Activated naive CD4-positive, alpha-beta T cell (primary cell): ENCODE measurements at places on chromosomes 3 and 15.

GRCh38 chr3:116331380-116331779 lies 113.9 kb downstream of the LSAMP start:
- no peak for DNase-seq

- DNase-seq = no peak
These were observed 39.2 kb downstream of the SEMA3G start for GRCh38 chr3:52405601-52406110.

DNA sequence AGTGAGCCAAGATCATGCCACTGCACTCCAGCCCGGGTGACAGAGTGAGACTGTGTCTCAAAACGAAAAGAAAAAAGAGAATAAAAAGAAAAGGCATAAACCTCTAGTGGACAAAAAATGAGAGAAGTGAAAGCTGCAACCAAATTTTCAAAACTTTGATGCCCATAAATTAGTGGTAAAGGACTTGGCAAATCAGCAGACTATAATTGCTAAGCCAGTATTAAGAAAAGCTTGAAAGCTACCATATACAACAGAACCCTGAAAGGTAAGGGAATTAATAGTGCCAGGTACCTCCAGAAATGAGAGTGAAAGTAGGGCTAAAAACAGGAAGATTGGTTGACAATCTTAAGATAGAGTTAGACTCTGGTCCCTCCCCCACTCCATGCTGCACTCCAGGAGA lies 32.9 kb upstream of the SLC22A13 start:
- no peak for DNase-seq

DNA sequence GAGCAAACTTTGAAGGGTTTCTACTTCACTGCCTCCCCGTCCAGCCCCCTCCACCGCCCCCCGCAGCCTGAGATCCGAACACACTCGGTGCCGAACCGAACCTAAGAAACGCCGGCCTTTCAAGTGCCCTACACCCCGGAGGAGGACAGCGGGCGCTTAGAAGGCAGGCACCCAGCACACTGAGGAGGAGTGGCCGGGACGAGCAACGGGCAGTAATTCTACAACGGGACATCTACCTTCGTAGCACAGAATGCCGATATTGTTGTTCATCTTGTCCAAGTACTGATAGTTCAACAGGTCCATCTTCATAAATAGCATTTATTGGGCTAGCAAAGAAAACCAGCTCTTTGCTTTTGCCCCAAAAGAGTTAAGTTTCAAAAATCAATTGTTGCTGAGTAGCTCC lies 513 bp downstream of the VGLL4 start:
- DNase-seq = peak; percentile 28

DNA sequence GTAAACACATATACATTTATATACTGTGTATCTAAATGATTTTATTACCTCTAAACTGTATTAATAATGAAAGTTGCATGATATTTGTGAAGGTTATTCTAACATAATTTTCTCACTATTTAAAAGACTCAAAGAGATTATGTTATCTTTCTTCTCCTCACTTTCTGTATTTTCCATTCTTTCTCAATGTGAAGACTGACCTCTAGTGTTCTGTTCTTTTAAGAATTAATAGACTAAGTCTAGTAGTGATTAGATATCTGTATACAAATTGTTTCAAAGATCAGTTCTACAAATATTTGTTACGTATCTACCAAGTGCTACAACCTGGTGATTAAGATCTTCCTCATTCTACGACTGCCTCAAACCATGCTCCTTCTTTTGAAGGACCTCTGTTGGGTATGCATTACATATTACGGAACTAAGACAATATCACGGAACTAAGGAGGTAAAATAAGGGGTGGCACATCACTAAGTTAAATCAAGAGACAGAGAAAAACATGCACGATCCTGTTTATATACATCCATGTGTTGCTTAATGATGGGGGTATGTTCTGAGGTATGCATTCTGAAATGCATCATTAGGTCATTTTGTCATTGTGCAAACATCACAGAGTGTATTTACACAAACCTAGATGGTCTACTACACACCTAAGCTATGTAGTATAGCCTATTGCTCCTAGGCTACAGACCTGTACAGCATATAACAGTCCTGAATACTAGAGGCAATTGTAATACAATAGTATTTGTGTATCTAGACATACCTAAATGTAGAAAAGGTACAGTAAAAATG lies 161.5 kb upstream of the KBTBD8 start:
- no peak for DNase-seq

DNA sequence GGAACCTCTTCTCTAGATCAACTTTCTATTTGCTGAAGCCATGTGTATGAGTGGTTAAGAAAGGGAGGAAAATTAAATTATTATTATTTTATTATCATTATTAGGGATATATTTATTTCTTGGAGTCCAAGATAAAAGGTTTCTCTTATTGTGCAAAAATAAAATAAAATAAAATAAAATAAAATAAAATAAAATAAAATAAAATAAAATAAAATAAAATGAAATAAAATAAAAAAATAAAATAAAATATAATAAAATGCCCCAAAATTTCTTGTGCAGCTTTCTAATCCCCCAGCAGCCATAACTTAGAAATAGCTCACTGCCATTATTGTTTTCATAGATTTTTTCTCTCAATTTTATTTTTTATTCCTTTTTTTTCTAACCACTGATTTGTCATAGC lies 526.8 kb downstream of the VGLL3 start:
- DNase-seq = no peak

- no peak for DNase-seq
These were observed 51.0 kb upstream of the MYZAP start for GRCh38 chr15:57540736-57541135.

DNA sequence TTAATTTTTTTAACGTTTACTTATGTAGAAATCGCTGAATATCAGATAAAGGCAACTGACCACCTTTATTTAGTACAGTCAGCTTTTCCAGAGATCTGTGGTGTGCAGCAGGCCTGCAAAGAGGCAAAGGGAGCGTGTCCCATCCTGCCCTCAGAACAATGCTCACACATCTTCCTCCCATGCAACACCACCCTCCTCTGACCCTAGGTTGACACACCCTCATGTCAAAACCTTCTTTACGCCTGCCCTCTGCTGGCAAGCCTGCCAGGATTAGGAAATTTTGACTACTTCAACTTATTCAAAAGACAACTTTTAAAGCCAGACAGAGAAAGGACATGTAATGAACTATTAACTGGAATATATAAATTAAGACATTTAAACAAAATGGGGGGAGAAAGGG lies 513.7 kb downstream of the FOXP1 start:
- DNase-seq = peak; percentile 13

DNA sequence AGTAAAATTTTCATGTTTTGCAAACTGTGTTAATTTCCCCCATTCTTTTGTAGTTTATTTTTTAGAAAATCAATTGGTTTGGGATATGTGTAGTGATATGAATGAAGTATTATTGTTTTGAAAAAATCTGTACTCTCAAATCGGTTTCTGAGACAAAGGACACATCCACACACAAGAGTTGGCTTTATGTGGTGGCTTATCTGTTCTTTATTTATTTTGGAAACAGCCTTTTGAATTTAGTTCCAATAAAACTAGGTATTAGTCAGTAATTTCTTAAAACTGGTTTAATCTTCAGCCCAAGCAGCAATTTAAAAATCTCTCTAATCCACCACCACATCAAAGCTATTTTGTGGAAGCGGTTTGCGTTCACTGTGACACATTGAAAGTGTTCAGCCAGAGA lies 741.5 kb upstream of the GRM7 start:
- no peak for DNase-seq

GRCh38 chr15:82571722-82572222 lies 31.5 kb upstream of the RPS17 start:
- DNase-seq = no peak

- DNase-seq = no peak
These were observed 13.3 kb upstream of the DCLK3 start for GRCh38 chr3:36777424-36778218.

GRCh38 chr3:84265768-84266167 lies 693.0 kb upstream of the CADM2 start:
- DNase-seq = no peak

GRCh38 chr3:115830764-115831395 lies 207.6 kb downstream of the GAP43 start:
- DNase-seq = no peak

GRCh38 chr15:98195796-98196195 lies 235.3 kb downstream of the ARRDC4 start:
- DNase-seq = no peak

DNA sequence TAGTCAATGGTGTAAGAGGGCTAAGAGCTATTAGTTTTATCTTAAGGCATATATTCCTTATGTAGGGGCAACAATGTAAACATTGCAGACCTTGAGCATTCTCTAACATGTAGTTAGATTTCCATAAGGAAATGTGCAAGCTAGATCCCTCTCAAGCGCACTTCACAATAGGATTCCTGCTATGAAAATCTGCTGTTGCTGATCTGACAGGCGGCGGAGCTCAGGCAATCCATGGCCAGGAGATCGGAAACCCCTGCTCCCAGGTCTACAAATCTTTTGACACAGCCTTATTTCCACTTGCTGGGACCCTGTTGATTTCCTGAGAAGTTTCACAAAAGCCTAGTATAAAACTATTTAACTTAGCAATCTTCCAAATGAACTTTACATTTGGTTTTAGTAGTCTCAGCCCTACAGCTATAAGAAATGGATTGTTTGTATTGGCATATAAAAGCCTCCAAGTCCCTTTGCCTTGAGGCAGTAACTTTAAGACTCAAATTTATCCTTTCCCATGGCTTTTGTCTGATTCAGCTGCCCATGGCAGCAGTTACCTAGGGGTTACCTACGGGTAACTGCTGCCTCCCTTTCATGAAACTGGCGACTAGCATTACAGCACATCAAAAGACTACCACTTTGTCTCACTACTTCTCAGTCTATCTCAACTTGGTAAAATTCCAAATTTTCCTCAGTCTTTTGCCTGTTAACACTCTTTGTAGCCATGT lies 22.7 kb downstream of the TRA2B start:
- DNase-seq = no peak

GRCh38 chr3:71118436-71118835 lies 465.1 kb downstream of the FOXP1 start:
- no peak for DNase-seq

- DNase-seq = no peak
These were observed 85.4 kb upstream of the SUCLG2 start for GRCh38 chr3:67739851-67740250.

DNA sequence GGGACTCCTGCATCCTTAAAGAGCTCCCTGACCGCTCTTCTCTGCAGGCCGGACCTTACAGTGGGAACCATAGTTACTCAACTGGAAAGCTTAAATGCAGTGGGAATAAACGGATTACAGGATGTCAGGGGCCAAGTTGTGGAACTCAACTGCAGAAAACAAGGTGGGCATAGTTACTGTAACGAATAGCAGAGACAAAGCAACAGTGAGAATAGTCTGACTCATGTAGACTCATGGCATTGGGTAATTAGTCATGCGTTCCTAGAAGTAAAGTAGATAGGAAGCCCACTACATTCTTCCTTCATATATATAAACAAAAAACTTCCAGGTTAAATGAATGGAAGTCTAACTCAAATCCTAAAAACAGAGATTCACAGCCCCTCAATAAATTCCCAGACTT lies 95.5 kb upstream of the CHRNA7 start:
- no peak for DNase-seq

GRCh38 chr15:90915216-90915807 lies 12.2 kb downstream of the MAN2A2 start:
- DNase-seq = no peak

- DNase-seq = no peak
These were observed 49.7 kb upstream of the SKIL start for GRCh38 chr3:170307671-170308405.

- no peak for DNase-seq
These were observed 256.1 kb upstream of the ADAMTS9 start for GRCh38 chr3:64943866-64944265.

GRCh38 chr3:39038165-39038564 lies 13.6 kb downstream of the SCN11A start:
- no peak for DNase-seq

DNA sequence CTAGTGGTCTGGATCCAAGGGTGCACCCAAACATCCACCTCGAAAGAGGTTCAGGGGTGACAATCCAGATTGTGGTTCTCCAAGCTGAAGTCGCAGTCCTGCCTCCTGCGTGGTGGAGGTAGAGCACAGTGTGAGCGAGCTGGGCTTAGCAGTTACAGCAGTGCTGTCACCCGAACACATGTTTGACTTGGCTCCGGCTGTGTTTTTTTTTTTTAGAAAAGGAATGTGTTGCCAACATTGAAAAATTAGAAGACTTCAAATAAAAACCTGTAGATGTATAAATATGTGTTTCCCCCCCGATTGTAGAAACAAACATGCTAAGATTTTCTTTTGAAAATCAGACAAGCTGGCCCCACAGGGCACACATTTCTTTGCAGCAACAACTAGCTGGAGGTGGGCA lies 530.8 kb downstream of the SHQ1 start:
- no peak for DNase-seq

DNA sequence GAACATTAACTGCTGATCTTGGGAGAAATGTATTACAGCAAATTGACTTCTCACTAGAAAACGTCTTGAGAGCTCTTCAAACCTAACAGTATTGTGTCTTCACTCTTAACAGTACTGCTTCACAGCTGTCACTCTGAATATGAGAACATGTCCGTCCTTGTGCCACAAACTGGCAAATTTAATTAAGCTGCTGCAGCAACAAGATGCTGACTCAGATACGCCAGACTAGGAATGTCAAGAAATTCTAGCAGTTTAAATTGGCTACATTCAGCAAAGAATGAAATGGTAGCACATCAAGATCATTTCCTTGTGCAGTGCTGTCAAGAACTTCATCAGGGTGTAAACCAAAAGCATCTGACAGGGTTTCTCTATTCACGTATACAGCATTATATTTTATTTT lies 7.6 kb downstream of the ICE2 start:
- DNase-seq = no peak

- no peak for DNase-seq
These were observed 207.9 kb upstream of the RGMA start for GRCh38 chr15:93296759-93297500.

- DNase-seq = no peak
These were observed 69.2 kb upstream of the LIMD1 start for GRCh38 chr3:45525146-45525919.

DNA sequence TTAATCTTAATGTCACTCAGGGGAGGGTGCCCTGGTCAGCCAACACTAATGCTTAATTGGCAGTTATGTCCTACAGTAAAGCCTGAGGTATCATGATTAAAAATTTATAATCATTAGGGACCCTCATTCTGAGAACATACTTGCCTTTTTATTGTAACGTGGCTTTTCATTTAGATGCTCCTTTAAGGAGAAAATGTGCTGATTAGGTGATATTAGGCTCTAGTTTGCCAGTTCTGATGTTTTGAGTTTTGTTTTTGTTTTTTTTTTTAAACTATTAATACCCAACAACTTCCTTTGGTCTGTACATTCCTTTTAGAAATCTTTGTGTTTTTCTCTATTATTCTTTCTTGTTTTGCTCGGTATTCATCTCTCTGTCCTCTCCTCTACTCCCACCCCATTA lies 10.3 kb downstream of the GTF2E1 start:
- DNase-seq = no peak
